Stimulated activated CD4-positive, alpha-beta T cell treated with anti-CD3 and anti-CD28 coated beads, Interleukin-1b, Interleukin-23, amount 100 ng/mL, for 1 hour (primary cell): ENCODE measurements at places on chromosomes 5 and 9.
A peak's percentile ranks its signal among the peaks of the same experiment; 100 is the strongest.

DNA sequence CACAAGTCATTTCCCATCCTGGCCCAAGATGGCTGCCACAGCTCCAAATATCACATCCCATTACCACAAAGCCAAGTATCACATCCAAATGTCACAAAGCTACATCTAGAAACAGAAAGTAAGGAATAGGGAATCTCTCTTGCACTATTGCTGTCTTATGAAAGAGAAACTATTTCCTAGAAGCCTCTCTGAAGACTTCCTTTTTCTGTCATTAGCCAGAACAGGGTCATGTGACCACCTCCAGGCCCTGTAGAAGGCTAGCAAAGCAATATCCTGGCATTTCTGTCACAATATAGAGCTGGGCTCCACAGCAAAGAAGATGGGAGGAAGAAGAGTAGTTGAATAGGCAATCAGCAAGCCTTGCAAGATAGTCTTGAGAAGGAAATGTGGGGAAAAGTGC is 99.2 kb downstream of the SH3TC2 start:
- DNase-seq = no peak

GRCh38 chr5:95881833-95882232 is 59.3 kb upstream of the GLRX start:
- DNase-seq = no peak

DNA sequence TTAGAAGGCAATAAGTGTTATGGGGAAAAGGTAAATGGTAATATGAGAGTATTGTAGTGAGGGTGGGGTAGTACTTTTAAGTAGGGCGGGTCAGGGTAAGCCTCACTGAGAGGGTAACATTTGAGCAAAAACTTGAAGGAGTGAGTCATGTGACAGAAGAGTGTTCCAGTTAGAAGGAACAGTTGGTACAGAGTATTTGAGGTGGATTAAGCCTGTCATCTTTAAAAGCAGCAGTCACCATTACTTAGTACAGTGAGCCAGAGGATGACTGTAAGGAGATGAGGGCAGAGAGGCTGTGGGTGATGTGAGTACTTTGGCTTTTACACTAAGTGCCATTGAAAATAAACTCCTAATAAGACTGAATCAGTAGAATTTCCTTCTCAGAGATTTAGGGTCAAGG is 54.8 kb downstream of the UBAP1 start:
- no peak for DNase-seq

GRCh38 chr9:110049699-110050450 is 158.1 kb downstream of the C9orf152 start:
- DNase-seq = no peak

DNA sequence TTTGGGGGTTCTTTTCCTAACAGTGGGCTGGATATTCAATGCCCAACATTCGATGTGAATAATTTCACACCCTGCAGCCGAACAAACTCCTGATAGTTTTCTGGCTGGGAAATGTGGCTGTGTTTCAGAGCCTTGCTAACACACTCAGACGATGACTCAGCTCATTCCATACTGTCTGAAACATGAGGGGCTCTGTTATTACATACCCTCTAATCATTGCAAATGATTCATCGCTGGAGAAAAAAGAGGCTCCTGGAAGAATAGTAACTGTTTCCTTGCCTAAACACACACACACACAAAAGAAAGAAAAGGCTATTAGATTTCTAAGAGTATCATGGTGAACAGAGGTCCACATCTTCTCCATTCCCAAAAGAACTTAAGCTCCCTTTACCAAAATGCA is 75.8 kb downstream of the OXCT1 start:
- DNase-seq = no peak

- no peak for DNase-seq
Measured at GRCh38 chr5:53373451-53374158, 106.8 kb upstream of the FST start.

DNA sequence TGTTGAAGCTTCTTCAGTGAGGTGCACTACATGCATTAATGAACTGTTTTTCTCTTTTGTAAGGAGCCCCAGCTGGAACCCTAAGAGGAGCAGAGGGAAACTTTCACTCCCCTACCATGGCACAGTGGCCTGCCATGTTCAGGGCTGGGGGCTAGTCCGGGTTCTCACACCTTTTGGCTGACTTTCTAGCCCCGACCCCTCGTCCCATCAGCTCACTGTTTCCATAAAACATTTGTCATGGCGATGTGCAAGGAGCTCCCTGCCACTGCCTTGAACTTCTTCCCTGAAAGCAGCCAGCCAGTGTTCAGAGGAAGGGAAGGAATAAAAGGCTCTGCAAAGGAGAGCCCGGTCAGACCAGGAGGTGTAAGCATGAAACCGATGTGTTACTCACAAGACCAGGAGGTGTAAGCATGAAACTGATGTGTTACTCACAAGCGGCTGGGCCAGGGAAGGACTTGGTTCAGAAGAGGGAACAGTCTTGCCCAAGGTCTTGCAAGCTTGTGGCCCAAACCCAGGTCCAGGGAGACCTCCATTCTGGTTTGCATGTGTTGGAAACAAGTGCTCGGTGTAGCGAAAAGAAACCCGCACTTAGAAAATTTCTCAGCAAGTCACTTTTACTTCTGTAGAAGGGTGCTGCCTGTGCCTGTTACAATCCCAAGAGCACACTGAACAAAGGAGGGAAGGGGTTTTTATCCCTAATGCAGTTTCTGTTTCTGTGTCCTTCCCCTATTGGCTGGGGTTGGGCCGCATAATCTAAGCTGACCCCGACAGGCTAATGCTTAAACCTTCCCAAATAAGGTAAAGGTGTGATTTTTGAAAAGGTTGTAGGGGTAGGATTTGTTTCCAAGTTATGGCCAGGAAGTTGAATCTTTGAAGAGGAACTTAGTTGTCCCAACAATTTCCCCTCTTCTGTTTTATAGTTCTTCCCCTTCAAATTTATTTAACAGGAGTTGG is 3.4 kb upstream of the ABO start:
- no peak for DNase-seq

- no peak for DNase-seq
Measured at GRCh38 chr9:13429301-13430190, 150.1 kb upstream of the MPDZ start.

DNA sequence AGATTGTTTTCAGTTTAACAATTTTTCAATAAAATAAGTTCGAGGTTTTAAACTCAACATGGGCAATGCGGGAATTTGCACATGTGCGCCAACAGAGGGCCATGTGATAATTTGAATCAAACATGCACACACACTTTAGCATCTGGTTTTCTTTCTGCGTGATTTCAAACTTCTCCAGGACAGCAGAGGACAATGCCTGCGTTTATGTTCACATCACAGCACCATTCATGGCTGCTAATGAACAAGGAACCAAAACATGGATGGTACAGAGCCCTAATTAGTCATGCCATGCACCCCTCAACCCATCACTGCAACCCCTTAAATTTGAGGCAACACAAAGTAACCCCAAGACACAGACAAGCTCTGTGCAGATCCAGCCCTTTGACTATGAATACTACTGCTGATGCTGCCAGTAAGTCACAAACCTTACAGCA is 2.8 kb downstream of the SHC3 start:
- DNase-seq = no peak

GRCh38 chr5:98570661-98571191 is 202.7 kb upstream of the RGMB start:
- DNase-seq = no peak

DNA sequence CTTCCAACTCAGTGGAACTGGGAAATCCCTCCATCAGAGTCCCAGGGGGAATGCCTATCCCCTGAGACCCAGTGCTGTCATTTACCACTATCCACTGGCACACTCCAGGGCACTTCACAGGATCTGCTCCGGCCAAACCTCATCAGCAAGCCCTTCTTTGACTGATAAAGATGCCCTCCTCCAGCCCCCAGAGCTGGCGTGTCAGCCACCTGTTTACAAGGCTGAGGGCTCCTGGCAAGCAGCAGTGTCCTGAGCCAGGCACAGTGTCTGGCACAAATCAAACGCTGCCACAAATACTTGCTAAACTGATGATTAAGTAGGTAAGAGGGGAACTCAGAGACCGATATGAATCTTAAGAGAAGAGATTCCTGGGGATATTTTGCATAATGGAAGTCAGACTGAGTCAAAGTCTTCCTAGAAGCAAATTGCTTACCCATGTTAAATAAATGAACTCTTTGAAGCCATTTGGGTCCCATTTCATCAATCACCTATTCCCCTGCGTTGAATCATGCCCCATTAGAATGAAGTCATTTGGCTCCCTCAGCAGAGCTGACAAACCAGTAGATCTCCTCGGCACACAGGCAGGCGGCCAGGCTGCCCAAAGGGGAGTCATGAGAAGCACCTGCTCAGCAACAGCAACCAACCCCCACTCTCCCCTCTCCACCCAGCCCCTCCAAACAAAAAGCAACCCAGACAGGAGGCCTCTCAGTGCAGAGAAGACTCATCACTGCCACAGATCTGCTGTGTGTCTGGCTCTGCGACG is 97.4 kb downstream of the CDK5RAP2 start:
- no peak for DNase-seq

DNA sequence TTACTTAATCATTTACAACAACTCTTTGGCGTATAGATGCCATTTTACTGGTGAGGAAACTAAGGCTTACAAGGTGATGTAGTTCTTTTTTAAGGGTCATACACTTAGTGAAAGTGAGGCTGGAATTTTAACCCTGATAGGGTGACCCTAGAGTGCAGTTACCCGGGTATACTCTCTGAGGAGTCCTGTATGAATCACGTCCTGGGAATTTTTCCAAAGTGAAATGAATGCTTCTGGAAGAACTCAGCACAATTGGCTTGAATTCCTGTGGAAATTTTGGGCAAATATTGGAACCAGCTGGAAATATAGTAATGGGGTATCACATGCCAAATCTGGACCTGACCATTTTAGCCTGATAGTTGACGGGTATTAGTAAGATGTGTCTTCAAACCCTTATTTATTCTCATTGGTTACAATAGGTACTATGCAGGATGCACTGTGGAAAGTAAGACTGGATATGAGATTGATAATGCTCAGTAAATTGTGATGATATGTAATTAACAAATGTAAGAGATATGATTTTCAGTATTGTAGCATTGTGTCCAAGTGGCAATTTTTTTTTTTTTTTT is 14.8 kb downstream of the SUB1 start:
- no peak for DNase-seq

GRCh38 chr5:141664733-141665461 is 13.7 kb upstream of the FCHSD1 start:
- DNase-seq = peak; percentile 64

DNA sequence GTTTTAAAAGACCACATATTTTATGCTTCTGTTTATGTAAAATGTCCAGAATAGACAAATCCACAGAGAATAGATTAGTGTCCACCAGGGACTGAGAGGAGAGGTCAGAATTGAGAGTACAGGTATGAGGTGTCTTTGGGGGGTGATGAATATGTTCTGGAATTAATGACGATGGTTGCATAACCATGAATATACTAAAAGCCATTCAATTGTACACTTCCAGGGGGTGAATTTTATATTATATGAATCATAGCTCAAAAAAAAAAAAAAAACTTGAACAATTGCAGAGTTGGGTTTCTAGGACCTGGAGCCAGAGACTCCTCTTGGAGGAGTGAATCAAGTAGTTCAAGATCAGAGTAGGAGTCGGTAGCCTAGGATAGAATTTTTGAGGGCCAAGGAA is 57.8 kb upstream of the RUSC2 start:
- DNase-seq = no peak

DNA sequence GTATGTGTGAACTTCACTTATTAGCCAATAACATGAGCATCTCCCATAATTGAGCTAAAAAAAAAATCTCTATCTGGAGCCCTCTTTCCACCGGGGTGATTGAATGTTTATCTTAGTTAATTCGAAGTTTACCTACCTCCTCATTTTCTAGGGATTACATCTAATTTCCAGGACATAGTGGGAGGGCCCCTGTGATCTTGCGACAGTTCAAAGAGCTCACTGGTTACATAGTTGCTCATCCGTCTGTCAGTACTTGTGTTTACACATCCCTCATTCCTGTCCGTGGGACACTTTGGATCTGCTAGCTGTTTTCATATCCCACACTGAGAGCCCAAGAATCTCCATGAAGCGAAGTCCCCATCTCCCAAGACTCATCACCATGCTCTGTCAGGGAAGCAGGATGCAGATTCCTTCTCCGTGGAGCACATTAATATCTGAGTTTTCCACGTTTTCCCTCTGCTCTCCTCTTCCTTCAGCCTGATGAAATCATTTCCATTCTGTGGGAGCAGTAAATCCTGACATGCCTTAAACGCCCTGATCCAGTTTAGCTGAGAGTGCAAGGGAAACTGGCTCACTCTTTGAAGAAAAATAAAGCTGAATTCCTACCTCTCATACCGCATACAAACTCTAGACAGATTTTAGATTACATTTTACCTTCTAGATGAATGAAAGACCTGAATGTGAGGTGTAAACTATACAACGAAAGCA is 10.2 kb upstream of the SFXN1 start:
- no peak for DNase-seq

DNA sequence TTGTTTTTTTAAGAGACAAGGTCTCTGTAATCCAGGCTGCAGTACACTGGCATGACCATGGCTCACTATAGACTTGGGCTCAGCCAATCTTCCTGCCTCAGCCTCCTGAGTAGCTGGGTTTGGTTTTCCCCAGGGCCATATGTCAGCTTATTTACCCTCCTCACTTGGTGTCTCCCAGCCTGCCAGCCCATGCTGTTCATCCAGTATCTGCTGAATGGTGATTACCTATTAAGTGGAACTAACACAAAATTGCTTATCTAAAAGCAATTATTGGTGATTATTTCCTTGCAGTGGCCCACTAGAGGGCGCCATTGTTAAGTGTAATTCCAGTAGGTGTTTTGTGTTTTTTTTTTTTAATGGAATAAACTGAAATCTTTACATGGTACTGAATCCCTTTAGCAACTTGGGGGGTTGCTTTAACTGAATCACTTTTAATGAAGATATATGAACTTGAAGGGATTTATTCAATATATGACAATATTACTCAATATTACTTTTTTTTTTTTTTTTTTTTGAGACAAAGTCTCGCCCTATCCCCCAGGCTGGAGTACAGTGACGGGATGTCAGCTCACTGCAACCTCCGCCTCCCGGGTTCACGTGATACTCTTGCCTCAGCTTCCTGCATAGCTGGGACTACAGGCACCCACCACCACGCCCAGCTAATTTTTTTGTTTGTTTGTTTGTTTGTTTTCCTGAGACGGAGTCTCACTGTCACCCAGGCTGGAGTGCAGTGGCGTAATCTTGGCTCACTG is 13.8 kb downstream of the EXOSC2 start:
- peak; percentile 43 for DNase-seq

DNA sequence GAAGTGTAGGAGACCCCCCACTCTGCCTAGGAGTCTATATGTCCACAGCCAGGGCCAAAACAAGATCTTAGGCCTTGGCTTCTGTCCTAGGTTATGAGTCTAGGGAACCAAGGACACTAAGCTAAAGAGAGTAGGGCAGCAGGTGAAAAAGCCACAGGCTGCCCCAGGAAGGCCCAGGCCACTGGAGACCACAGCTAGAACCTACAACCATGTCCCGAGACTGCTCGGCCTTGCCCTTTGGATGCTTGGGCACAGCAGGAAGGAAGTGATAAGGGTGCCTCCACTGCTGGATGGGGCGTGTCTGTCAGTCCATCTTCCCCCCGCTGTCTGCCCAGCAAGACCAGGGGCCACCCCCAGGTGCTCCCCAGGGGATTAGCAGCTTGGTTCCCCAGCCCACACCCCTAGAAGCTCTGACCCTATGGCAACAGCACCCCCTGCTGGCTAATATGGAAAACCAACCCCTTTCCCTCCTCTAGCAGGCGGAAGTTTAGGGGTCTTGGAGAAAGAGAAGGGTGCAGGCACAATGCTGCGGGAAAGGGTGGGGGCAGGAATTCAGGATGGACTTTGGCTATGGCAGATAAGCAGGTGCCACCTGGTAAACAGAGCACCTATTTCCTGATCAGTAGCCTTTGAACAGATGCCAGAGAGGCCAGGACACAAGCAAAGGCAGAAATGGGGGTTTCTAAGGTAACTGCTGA is 10.5 kb upstream of the IRF1 start:
- DNase-seq = peak; percentile 67
